ENCODE measurements at places on chromosomes 3 and 15.

DNA sequence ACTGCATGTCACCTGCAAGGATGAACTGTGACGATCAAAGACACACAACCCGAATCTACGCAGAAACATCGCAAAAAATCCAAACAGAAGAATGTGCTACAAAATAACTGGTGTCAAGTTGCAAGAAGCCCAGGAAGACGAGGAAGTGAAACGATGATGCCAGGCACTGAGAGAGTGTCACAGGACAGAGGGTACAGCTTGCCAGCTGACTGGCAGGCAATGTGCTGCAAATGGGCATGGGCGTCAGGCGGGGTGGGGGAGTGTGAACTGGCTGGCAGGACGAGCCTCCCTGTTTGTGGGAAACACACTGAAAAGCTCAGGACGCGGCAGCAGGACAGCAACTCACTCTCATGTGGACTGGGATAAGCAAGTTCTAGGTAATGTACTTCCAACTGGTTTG is 28.9 kb upstream of the OCA2 start:
- no peak for DNase-seq

GRCh38 chr15:25237291-25237978 is 201.4 kb downstream of the UBE3A start:
- DNase-seq, result no peak

DNA sequence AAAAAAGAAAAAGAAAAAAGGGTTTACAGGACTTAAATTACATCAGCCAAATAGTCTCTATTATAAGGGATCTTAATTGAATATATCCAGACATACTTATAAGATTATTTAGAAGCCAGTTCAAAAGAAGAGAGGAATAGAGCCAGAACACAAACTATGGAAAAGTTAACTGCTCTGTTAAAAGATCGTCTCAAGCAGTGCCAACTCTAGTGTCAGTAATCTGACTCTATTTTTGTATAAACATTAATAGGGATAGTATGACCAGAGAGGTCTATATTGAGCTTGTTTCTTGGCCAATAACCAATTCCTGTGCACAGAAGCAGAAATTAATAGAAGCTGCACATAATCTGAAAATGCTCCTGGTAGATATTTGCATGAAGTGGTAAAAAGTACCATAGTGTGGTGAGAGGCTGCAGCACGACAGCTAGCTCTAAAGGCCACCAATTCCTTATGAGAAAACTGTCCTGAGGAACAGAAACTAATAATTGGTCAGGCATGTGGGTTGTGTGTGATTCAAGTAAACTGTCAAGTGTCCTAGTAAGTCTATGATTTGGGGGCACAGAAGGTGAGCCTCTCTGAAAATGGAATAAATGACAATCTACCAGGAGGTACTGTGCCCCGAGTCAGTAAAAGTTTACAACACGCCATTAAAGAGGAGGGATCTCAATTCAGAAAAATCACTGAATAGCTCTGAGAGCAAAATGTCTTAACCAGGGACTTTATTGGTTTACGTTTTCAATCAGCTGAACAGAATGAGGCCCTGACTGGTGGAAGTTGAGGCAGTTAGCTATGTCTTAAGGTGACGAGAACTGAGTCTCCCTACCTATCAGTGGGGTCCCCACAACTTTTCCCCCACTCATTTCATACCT is 51.5 kb upstream of the NANOGP8 start:
- no peak for DNase-seq

DNA sequence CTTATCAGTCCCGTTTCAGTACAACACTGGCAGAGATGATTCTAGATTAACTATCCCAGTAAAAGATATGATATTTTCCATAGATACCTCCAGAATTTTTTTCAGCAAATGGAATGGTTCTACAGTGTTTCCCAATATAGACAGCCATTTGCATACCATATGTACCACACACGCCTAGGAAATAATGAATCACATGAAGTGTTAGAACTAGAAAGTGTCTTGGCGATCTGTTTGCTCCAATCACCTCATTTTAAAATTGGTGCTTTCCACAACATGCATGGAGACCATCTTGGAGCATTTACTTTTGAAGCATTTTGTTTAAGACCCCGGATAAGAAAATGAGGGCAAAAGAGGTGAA is 2.0 kb downstream of the C2CD4A start:
- no peak for DNase-seq

GRCh38 chr3:168162172-168162571 is 66.4 kb upstream of the GOLIM4 start:
- DNase-seq, result no peak

GRCh38 chr3:154428286-154429206 is 1.4 kb downstream of the GPR149 start:
- DNase-seq, result no peak
